CD4-positive, alpha-beta T cell treated with Interleukin-4 for 4 hours (primary cell): ENCODE measurements at places on chromosomes 11 and 22.

GRCh38 chr11:72552399-72552910, 118.1 kb upstream of the CLPB start:
- no peak for DNase-seq

- DNase-seq = no peak
These were observed 41.7 kb downstream of the RPS6KA4 start for GRCh38 chr11:64400667-64401066.

DNA sequence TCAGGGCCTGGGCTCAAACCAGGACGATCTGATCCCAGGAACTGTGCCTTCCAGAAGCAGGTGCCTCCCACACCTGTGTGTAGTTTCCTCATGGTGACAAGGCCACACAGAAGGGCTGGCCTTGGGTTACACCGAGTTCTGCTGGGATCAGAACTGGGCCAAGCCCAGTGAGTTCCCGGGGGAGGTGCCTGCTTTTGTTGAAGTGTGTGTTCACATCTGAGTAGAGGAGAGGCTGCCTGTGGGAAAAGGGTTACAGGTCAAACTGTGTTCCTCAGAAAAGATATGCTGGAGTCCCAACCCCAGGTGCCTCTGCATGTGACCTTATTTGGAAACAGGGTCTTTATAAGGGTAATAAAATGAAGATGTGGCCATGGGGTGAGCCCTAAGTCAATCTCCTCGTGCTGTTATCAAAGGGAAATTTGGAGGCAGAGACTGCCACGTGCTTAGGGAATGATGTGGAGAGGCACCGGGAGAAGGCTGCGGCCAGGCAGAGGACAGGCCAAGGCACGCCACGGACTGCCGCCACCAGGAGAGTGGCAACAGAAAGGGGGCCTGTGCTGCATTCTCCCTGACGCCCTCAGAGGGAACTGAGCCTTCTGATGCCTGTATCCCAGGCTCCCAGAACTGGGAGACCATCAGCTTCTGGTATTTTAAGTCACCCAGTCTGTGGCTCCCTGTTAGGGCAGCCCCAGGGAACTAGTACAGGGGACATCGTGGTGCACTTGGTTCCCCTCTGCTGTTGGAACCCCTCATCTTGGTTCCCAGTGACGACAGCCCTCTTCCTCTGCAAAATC, 158.8 kb downstream of the CACNA1I start:
- no peak for DNase-seq

- no peak for DNase-seq
These were observed 22.3 kb downstream of the DHCR7 start for GRCh38 chr11:71425860-71426259.

DNA sequence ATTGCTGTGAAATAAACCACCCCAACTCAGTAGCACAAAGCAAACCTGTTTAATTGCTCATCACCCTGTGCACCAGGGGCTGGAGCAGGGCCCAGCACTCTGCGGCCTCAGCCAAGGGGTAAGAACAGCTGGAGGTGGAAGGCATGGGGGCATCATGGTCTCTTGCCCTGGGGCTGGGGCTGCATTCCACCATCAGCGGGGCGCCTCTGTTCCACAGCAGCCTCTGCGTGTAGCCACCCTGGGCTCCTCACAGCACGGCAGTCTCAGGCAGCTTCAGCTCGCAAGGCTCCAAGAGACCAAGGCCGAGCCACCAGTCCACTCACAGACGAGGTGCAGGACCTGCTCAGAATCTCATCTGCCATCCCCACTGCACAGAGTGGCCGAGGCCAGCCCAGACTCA, 630.7 kb downstream of the TBC1D22A start:
- no peak for DNase-seq

DNA sequence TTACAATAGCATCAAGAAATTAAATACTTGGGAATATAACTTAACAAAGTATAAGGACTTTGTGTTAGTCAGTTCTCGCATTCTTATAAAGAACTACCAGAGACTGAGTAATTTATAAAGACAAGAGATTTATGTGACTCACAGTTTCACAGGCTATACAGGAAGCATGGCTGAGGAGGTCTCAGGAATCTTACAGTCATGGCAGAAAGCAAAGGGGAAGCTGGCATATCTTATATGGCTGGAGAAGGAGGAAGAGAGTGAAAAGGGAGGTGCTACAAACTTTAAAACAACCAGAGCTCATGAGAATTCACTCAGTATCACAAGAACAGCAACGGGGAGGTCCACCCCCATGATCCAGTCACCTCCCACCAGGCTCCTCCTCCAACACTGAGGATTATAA, 32.0 kb upstream of the CCDC134 start:
- peak; percentile 7 for DNase-seq

DNA sequence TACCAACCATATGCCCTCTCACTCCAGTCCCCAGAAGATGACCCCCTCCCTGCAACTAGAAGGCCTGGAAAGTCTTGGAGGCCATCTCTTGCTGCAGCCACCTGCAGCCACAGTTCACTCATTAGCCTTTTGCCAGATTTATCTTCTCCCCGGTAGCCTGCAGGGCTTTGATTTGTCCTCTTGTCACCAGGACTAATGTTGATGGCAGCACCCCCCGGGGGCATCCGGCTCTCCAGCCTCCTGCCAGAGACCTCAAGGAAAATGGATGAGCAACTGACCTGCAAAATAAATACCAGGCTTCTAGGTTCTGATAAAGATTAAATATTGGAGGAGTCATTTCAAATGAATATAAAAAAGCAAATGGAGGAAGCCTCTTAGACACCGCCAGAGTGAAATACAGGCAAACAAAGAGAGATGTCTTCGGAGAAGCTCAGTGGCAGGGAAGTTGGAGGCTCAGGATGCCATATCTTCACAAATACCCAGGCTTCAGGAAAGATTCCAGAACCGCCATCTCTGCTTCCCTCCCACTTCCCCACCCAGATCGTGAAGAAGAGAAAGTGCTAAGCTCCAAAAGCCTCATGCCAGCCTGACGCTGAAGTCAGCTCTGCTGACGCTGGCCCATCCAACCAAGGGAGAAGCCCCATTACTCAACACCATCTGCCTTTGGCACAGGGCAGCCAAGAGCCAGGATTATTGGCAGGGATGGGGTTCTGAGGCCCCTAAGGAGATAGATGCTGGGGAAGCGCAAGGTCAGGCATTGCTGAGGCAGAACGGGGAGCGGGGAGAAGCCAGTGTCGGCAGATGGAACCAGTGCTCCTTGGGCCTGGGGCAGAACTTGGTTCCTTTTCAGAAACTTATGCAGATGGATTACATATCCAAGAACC, 362.7 kb downstream of the CADM1 start:
- DNase-seq = no peak

- no peak for DNase-seq
These were observed 303.0 kb upstream of the PITPNB start for GRCh38 chr22:28222052-28222451.

- DNase-seq = no peak
These were observed 413.4 kb upstream of the LRRC4C start for GRCh38 chr11:41872870-41873269.
